ENCODE measurements at places on chromosomes 7 and 10.
A peak's percentile ranks its signal among the peaks of the same experiment; 100 is the strongest.

DNA sequence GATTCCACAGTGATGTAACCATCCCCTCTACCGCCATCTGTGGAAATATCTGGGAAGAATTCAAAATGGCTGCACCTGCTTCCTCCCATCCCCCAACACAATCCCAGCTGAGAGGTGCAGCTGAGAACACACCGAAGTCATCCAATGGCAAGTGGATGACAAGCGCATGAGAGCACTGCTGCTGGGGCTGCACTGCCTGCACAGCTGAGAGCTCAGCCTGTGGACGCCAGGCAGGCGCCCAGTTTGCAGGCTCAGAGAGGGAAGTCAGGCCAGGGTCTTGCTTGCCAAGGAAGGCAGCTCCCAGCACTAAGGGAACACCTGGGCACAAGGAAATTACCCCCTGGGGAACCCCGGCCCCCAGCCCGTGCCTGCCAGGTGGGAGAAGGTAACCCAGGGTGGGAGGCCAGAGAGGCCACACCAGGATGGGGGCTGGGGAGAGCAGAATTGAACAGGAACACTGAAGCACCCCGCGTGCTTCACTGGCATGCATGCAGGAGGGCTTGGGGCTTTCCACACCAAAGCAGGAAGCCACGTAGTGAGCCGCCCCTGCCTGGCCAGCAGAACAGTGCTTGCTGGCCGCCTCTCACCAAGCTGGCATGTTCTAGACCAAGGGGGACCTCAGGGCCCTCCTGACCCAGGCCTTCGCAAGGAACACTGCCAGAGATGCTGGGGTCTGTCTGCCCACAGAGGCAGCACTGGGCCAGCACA, 46.2 kb downstream of the FAM53B start:
- peak; percentile 19 for DNase-seq

DNA sequence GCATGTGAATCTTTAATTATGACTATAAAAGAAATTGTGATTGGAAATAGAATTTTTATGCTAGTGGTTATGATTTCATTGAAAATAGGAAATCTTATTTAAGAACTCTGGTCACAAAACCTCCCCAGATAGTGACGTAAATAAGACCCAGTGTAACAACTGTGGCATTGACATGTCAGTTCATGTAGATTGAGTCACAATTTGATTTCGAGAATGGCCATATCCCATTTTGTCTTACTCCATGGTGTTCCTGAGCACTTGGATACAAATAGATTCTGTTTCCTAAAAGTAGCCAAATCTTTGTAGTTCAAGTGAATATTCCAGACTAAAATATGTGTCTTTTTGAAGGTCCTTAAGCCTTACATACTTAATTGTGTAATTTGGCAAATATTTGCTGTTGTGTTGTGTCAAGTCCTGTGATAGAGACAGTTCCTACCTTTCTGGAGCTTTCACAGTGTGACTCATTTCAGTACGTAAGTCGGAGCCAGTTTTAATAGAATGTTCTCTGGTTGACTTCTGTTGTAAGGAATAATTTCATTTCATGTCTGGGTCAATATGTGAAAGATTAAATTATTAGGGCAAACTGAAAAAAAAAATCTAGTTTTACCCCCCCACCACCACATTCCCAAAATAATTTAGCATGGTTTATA, 37.1 kb upstream of the TOMM7 start:
- DNase-seq: no peak

DNA sequence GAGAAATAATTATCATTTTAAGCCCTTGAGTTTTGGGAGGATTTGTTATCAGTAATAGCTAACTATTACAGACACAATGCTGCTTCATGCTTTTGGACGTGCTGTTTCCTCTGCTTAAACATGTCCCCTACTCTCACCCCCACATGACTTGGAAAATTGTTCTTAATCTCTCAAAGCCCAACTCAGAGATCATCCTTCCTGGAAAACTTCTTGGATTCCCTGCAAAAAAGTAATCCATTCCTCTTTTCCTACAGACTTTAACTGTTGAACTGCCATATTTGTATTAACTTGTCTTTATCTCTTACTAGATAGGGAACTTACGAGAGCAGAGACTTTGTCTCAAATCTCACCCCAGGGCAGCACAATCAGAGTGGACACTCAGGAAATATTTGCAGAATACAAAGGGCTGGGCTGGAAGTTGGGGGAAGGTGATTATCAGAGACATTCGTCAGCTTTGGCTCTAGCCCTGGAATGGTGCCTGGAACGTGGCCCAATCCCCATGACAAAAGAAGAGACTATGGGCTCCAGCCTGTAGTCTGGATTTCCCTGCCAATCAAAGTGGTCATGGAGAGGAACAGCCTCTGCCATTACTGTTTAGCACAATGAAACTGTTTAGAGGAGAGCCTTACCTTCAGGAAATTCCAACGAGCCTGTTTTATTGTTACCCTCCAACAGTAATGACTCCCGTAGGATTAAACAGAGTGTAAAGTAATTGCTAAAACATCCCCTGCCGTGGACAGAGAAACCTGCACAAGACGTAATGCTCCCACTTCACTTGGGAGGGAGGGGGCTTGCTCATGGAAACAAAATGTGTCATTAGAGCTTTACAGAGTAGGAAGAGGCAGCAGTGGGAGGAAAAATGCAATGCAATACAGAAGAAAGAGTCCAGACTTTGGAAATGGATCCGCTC, 140.4 kb upstream of the AUTS2 start:
- DNase-seq: peak; percentile 81

DNA sequence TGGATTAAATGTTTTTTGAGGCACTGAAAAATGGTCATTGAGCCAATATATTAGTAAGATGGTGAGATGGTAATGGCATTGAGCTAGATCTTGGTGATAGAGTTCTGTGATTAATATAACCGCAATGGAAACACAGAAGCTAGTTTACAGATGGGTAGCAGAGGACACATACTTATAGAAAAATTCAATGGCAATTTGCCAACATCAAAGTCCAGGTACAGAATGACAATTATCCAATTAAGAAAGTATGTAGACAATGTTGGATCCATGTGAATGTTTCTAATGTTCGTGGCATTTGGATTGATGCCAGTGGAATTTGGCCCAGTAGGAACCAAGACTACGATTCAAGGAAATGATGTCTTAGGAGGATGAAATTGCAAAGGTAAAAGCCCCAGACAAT, 187.8 kb downstream of the GNAT3 start:
- peak; percentile 91 for DNase-seq

- DNase-seq: no peak
Observed at GRCh38 chr10:44316922-44317215, 68.0 kb downstream of the CXCL12 start.

DNA sequence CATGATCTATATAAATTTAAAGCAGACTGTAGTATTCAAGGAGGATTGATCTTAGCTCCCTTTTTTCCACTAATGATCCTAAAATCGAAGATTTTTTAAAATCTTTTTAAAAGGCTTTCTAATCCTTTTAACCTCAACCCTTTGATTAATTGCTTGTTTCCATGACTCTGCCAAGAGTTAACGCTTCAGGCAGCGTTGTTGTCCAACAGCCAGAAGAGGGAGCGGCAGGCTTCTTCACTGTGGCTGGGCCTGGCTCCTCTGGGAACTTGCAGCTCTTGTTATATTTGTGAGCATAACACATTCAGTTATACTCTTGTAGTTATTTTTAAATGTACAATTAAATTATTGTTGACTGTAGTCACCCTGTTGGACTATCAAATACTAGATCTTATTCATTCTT, 26.3 kb downstream of the CRCP start:
- DNase-seq: peak; percentile 77

DNA sequence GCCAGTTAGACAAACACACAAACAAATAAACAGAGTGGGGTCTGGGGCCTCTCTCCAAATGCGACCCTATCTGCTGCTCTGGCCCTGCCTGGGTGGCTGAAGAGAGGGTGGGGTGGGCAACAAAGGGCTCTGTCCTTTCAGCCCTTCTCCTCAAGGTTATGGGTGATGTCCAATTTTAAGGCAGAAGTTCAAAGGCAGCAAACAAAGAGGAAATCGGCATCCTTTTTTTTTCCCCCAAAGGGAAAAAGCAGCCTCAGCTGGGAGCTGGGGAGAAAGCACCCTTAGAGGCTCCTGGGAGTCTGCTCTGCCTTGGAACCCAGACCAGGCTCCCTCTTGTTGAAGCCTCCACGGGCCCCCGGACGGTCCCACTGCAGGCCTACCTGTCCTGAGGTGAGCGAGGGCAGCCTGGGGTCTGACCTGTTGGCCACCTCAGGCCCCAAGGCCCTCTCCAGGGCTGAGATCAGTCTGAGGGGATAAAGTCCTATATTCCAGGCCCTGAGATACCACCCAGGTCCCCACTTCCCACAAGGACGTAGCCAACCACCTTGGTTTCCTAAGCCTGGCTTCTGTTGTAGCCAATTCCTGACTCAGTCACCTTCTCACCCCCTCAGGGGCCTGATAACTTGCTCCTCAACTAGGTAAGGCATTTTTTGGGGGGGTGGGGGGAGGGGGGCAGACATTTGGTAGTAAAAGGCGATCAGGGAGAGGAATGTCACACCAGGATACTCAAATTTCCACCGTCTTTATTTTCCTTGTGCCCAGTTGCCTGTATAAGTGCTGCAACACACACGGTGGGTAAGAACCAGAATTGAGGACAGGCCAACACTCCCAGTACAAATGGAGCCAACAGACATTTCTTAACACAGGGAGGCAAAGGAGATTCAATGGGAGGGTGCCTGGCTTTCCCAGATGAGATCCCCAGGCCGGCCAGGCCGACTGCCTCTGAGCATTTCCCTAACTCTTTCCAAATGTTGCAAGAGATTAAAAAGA, 4.3 kb downstream of the HOXA11 start:
- peak; percentile 30 for DNase-seq

Measured in fibroblast of skin of right quadriceps (primary cell).